Left ventricle myocardium inferior (tissue), 1 donor: ENCODE measurements at places on chromosomes 7 and 10. TPM values are rescaled to one million over a fixed set of nuclear protein-coding genes. Genes with fewer than 3 reads are reported as not detected.

WIPF3 gene
- total RNA-seq = 8.0 TPM

KAZALD1 gene
- total RNA-seq = 5.1 TPM

VENTX gene
- 0.33 TPM for total RNA-seq

ANKRD61 gene
- total RNA-seq = not detected

MLLT10 gene
- 18.7 TPM for total RNA-seq

MMP21 gene
- not detected for total RNA-seq

ZNF735 gene
- total RNA-seq = not detected

OTUD1 gene
- total RNA-seq = 19.5 TPM

SFRP5 gene
- total RNA-seq = 8.7 TPM

TBXAS1 gene
- total RNA-seq = 3.9 TPM

EN2 gene
- total RNA-seq = 0.11 TPM

GALNT17 gene
- total RNA-seq = 95.3 TPM

NKX6-2 gene
- total RNA-seq = not detected

CALCR gene
- 0.08 TPM for total RNA-seq

TNKS2 gene
- 13.8 TPM for total RNA-seq

HABP2 gene
- total RNA-seq = not detected

LAMB1 gene
- 60.0 TPM for total RNA-seq

AZGP1 gene
- total RNA-seq = 85.5 TPM

ADAM22 gene
- total RNA-seq = 1.9 TPM

SFTPA1 gene
- not detected for total RNA-seq

SPDYE17 gene
- total RNA-seq = not detected

WNT16 gene
- not detected for total RNA-seq

TCF7L2 gene
- 8.9 TPM for total RNA-seq

ACBD7 gene
- total RNA-seq = not detected

GLRX3 gene
- total RNA-seq = 69.2 TPM

HTR5A gene
- not detected for total RNA-seq

BBIP1 gene
- 25.1 TPM for total RNA-seq

DLX5 gene
- total RNA-seq = not detected

HACD1 gene
- 173 TPM for total RNA-seq

VAX1 gene
- total RNA-seq = not detected

DRGX gene
- total RNA-seq = not detected

SPDYE8 gene
- total RNA-seq = not detected

PCDH15 gene
- 0.19 TPM for total RNA-seq

FAM131B gene
- total RNA-seq = 0.47 TPM

CHRM2 gene
- total RNA-seq = 76.2 TPM

CAMK1D gene
- total RNA-seq = 2.5 TPM

ITGB8 gene
- total RNA-seq = 1.5 TPM

ABCC2 gene
- 0.22 TPM for total RNA-seq

CPA2 gene
- total RNA-seq = not detected

FFAR4 gene
- total RNA-seq = 0.08 TPM

SH3PXD2A gene
- 34.4 TPM for total RNA-seq

CTTNBP2 gene
- total RNA-seq = 1.2 TPM

HOXA1 gene
- not detected for total RNA-seq
